ENCODE measurements at places on chromosomes 5 and 9.
A peak's percentile ranks its signal among the peaks of the same experiment; 100 is the strongest.

GRCh38 chr5:163434401-163434866 is 3.0 kb upstream of the CCNG1 start:
- peaks cover 16% of the 10 kb centered on the region for H3K4me1 ChIP-seq
- no peak overlapping the region for H3K27ac ChIP-seq
- no peak overlapping the region for H3K4me3 ChIP-seq
- no peaks in the 10 kb centered on the region for H3K36me3 ChIP-seq

DNA sequence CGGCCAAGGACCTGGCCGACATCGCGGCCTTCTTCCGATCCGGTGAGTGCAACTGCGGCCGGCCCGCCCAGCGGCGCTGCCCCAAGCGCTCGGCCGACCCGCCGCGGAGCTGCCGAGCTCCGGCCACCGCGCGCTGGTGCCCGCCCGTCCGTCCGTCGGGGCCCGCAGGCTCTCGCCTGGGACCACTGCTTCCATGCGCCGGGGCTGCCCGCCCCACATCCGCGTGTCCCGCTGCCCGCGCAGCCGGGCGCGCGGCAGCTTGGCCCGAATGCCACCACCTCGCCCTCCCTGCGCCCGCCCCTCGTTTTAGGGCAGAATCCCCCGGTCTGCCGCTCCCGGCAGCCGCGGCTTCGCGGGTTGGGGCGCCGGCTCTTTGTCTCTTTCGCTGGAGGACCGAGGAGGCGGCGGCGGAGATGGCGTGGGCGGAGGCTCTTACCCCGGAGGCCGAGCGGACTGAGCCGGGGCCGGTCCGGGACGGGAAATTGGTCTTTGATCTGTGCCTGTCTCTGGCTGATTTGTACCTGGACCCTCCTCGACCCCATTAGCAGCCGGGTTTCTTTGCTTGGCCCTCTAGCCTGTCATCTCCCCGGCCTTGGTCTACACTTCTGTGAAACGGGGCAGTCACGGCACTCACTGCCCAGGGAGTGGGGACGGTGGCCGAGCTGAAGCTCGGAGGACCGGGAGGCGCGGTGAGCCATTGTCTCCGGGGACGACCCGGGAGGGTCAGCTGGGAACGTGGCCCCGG is 871 bp downstream of the TRIO start:
- peak overlapping the region; percentile 95 for H3K4me3 ChIP-seq
- H3K27me3 ChIP-seq: no peaks in the 10 kb centered on the region
- no peaks in the 10 kb centered on the region for H3K36me3 ChIP-seq

DNA sequence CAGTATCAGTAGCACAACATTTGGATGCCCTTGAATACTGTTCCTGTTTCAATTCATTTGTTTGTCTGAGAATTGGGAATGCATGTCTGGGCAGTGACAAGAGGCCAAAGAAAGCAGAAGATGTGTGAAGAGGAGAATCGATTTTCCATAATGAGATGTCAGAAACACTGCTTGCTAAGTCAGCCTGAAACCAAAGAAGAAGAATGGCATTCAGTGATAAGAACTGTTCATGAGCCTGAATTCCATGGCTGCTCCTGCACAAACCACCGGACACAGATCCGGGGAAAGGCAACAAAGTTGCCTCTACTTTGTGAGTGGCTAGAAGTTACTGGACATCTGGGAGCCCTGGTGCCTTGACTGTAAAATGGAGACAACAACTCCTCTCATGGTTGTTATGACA is 207.2 kb upstream of the RASEF start:
- no peaks in the 10 kb centered on the region for H3K27me3 ChIP-seq
- no peak overlapping the region for H3K27ac ChIP-seq
- no peaks in the 10 kb centered on the region for H3K36me3 ChIP-seq
- no peak for DNase-seq
- H3K4me1 ChIP-seq: no peaks in the 10 kb centered on the region
- H3K4me3 ChIP-seq: no peak overlapping the region

- no peaks in the 10 kb centered on the region for H3K4me1 ChIP-seq
- no peaks in the 10 kb centered on the region for H3K27me3 ChIP-seq
- no peak overlapping the region for H3K27ac ChIP-seq
- no peak overlapping the region for H3K4me3 ChIP-seq
These were observed 86.0 kb downstream of the TARS1 start for GRCh38 chr5:33526755-33527154.

GRCh38 chr5:93831449-93831848 is 90.0 kb upstream of the POU5F2 start:
- no peaks in the 10 kb centered on the region for H3K4me1 ChIP-seq
- no peaks in the 10 kb centered on the region for H3K27me3 ChIP-seq
- no peaks in the 10 kb centered on the region for H3K36me3 ChIP-seq
- H3K4me3 ChIP-seq: no peak overlapping the region

- H3K27me3 ChIP-seq: no peaks in the 10 kb centered on the region
- H3K4me3 ChIP-seq: no peak overlapping the region
- no peaks in the 10 kb centered on the region for H3K4me1 ChIP-seq
- H3K36me3 ChIP-seq: no peaks in the 10 kb centered on the region
- DNase-seq: no peak
These were observed 61.4 kb upstream of the NFIL3 start for GRCh38 chr9:91485006-91485405.

DNA sequence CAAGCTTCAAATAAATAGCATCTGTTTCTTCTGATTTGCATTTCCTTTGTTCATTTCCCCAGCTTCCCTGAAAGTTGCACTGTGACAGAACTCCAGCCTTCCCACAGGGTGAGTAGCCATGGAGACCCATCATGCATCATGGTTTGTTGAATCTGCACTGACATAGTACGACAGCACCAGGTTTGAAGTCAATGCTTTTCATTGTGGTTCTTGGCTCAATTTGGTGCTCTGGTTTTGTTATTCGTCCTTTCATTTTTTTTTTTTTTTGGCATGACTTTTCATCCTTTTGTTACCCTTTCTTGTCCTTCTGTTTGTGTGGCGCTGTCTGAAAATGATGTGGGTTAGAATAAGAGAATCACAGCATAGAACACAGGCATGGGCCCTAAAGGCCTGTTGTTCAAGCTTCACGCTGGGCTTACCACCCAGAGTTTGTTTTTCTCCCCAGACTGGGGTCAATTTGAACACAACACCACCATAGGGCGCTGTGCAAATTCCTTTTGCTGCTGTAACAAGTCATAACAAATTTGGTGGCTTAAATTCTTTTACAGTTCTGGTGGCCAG is 206.2 kb upstream of the CDH10 start:
- no peak for DNase-seq
- H3K27me3 ChIP-seq: peaks cover 3% of the 10 kb centered on the region
- H3K27ac ChIP-seq: no peak overlapping the region
- H3K4me3 ChIP-seq: no peak overlapping the region

DNA sequence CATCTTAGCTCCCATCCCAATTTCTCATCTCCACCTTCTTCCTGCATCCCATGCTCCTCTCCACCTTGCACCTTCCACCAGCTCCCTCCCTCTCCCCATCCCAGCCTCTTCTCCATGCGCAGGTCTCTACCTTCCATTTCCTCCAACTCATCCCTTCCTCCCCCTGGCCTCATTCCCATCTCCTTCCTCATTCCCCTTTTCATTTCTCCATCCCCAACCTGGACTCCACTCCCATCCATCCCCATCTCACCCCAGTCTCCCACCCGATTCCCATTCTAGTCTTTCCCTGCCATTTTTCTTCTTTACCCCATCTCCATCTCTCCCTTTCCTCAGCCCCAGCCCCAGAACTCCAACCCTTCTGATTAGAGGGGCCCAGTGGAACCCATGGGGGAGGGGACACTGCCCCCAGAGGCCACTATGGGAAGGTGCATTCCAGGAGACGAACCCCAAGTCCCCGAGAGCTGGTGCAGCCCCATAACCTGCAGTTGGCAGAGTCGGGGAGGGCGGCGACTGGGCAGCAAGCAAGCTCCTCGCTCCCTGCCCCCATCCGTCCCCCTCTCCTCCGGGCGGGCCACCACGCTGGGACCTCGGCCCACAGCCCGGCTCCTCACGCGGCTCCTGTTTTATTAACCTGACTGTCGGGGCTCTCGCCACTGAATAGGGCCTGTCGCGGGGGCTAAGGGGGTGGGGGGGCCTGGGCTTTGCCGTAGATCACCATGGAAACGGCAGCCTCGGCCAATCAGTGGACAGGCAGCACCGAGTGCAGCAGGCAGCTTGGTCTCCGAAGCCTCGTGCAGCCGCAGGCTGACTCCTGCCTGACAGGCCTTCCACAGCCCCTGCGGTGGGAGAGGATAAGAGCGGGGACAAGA is 66.7 kb downstream of the PCDH1 start:
- no peak overlapping the region for H3K27ac ChIP-seq
- no peaks in the 10 kb centered on the region for H3K27me3 ChIP-seq
- no peak overlapping the region for H3K4me3 ChIP-seq
- DNase-seq: peak; percentile 41
- no peaks in the 10 kb centered on the region for H3K4me1 ChIP-seq

DNA sequence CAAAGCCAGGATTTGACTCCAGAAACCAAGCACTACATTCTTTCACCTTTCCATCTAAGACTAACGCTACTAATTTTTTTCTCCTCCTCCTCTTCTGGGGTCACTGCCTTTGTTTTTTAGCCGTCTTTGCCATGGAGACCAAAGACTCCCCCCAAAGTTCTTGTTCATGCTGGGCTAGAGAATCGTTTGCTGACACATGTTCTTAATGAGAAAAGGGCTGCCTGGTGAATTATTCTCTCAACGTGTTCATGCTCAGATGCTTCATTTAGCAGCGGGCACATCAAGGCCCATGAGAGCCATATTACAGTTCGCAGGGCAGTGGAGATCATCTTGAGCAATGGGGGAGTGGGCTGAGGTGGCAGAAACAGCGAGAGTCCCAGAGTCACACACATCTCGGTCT is 134.9 kb downstream of the SLIT3 start:
- H3K4me1 ChIP-seq: no peaks in the 10 kb centered on the region
- no peak overlapping the region for H3K4me3 ChIP-seq
- no peaks in the 10 kb centered on the region for H3K27me3 ChIP-seq
- no peaks in the 10 kb centered on the region for H3K36me3 ChIP-seq
- no peak overlapping the region for H3K27ac ChIP-seq

GRCh38 chr5:168706655-168707069 is 127.5 kb upstream of the PANK3 start:
- no peak overlapping the region for H3K27ac ChIP-seq
- H3K27me3 ChIP-seq: no peaks in the 10 kb centered on the region
- no peak for DNase-seq
- no peaks in the 10 kb centered on the region for H3K4me1 ChIP-seq
- H3K4me3 ChIP-seq: no peak overlapping the region
- H3K36me3 ChIP-seq: no peaks in the 10 kb centered on the region

DNA sequence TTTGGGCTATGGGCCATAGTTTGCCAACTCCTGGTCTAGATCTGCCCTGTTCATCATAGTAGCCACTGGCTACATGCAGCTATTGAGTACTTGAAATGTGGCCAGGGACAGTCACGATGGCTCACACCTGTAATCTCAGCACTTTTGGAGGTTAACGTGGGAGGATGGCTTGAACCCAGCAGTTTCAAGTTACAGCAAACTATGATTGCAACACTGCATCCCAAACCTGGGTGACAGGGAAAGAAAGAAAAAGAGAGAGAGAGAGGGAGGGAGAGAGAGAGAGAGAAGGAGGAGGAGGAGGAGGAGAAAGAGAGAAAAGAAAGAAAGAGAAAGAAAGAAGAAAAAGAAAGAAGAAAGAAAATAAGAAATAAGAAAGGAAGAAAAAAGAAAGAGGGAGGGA is 5.1 kb upstream of the GMCL2 start:
- H3K4me1 ChIP-seq: peaks cover 6% of the 10 kb centered on the region
- DNase-seq: no peak
- H3K27me3 ChIP-seq: no peaks in the 10 kb centered on the region
- no peak overlapping the region for H3K4me3 ChIP-seq

GRCh38 chr9:26125693-26126092 is 447.4 kb upstream of the TUSC1 start:
- no peaks in the 10 kb centered on the region for H3K36me3 ChIP-seq
- DNase-seq: no peak
- H3K4me3 ChIP-seq: no peak overlapping the region
- no peaks in the 10 kb centered on the region for H3K4me1 ChIP-seq

- H3K4me3 ChIP-seq: peak overlapping the region; percentile 15
- H3K36me3 ChIP-seq: no peaks in the 10 kb centered on the region
- peaks cover 10% of the 10 kb centered on the region for H3K4me1 ChIP-seq
- no peaks in the 10 kb centered on the region for H3K27me3 ChIP-seq
- no peak for DNase-seq
These were observed 104.9 kb downstream of the ARL15 start for GRCh38 chr5:54205453-54205852.

DNA sequence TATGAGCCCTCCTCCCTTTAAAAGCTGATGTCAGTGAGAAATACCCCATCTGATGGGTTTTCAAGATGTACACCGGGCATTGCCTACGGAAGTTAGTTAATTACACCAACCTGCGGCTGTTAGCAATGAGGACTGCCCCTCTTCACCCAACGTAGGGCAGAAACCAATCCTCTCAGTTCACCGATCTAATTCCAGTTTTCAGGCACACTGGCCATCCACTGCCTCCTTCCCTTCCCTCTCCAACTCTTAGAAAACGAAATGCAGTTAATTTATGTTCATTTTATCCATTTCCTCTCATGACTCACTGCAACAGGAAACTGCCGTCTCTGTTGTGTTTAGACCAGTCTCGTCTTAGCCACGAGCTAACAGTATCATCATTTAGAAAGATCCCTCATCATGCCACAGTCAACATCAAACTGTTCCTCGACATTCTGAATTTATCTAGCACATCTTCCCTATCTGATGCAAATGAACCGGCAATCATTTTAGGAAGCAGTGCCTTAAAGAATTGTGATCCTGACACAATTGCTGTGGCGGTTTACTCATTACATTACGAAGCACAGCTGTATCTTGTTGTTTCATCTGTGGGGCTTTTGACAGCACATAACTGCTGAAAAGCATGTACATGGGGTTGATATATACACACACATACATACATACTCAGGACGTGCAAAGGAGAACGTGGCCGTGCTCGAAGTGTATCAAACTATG is 168.6 kb downstream of the EFNA5 start:
- no peaks in the 10 kb centered on the region for H3K27me3 ChIP-seq
- no peak overlapping the region for H3K27ac ChIP-seq
- H3K4me3 ChIP-seq: no peak overlapping the region
- H3K4me1 ChIP-seq: peaks cover 5% of the 10 kb centered on the region
- DNase-seq: no peak

DNA sequence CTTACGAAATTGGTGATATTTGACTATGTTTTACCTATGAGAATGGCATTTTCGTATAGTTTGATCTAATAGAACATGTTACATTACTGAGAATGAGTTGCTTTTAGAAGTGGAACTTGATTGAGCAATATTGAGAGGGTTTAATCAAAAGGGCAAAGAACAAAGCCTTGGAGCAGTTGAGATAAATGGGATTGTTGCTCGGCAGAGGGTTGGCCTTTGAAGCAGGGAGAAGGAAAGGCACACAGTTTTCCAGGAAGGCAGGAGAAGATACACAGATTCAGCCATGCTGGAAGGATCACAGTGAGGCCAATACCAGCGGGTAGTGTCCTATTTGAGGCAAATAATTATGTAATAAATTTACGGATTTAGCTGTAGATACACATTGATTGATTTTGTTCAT is 19.5 kb downstream of the MAN2A1 start:
- H3K4me3 ChIP-seq: no peak overlapping the region
- no peaks in the 10 kb centered on the region for H3K27me3 ChIP-seq
- no peak for DNase-seq
- H3K36me3 ChIP-seq: no peaks in the 10 kb centered on the region
